ENCODE measurements at places on chromosomes 2 and 18. TPM values are rescaled to one million over a fixed set of nuclear protein-coding genes. Genes with fewer than 3 reads are reported as not detected.

GRCh38 chr2:3634596-3635121 lies 23.3 kb upstream of the ALLC start:
- H3K4me3 ChIP-seq, result no peak overlapping the region
- DNase-seq, result no peak
- H3K4me1 ChIP-seq, result no peaks in the 10 kb centered on the region
- no peak overlapping the region for H3K27ac ChIP-seq
- H3K27me3 ChIP-seq, result no peaks in the 10 kb centered on the region
- no peaks in the 10 kb centered on the region for H3K36me3 ChIP-seq

DNA sequence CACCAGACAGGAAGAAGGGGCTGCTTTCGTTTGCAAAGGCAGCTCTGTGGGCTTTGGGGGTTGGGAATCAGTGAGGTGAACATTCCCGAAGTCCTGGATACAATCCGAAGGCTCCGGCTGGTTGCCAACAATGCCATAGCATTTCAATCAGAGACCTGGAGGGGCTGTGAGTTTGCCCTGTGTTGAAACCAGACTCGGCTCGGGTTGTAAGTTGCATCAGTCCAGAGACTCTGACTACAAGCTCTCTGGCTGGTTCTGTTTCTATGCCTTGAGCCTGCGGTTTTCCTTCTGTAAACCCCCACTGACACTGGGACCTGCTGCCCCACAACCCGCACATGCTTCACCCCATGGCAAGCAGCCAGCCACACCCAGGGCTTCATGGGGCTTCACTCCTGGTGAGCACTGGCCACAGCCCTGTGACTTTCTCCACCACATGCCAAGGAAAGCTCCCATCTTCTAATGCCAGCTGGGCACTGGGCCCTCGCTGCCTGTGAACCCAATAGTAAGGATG lies 85.7 kb upstream of the ODC1 start:
- no peaks in the 10 kb centered on the region for H3K27me3 ChIP-seq
- no peaks in the 10 kb centered on the region for H3K4me1 ChIP-seq
- H3K27ac ChIP-seq, result no peak overlapping the region
- DNase-seq, result no peak
- no peaks in the 10 kb centered on the region for H3K36me3 ChIP-seq

The FLACC1 gene
- total RNA-seq, result 0.83 TPM

DNA sequence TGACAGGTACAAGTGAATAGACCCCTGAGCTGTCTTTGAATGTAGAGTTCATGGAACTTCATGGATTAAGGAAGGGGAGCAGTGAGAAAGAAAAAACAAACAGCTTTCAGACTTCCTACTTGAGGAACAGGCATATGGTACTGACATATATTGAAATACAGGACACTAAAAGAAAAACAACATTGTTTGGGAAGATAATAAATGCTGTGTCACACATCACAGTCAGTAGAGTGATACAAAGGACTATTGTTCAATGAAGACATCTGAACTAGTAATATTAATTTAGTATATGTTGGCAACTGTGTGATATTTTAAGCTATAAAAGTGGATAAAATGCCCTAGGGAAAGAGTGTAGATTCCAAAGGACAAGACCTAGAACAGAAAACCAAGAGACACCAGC lies 3.3 kb downstream of the DSC2 start:
- no peaks in the 10 kb centered on the region for H3K27me3 ChIP-seq
- DNase-seq, result no peak
- H3K4me3 ChIP-seq, result no peak overlapping the region
- no peaks in the 10 kb centered on the region for H3K4me1 ChIP-seq
- H3K36me3 ChIP-seq, result no peaks in the 10 kb centered on the region

The CIB4 gene
- total RNA-seq, result 6.9 TPM

The SIX3 gene
- not detected for total RNA-seq

The MAP3K19 gene
- not detected for total RNA-seq

DNA sequence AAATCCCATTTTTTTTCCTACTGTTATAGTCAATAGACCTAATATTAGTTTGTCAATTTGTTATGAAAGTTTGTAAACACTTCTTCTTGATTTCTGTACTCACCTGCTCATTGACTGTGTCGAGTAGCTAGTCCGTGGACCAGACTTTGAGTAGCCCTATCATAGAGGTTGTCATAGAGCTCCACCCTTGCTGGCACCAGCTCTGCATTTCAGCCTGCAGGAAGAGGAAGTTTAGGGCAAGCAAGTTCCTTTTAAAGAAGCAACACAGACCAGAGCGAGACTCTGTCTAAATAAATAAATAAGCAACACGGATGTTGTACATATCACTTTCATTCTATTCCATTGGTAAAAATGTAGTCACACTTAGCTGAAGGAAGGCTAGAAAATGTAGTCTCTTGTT lies 74.0 kb downstream of the MCFD2 start:
- H3K27me3 ChIP-seq, result no peaks in the 10 kb centered on the region
- no peak overlapping the region for H3K4me3 ChIP-seq
- DNase-seq, result no peak
- no peak overlapping the region for H3K27ac ChIP-seq
- no peaks in the 10 kb centered on the region for H3K36me3 ChIP-seq
- H3K4me1 ChIP-seq, result peaks cover 18% of the 10 kb centered on the region

DNA sequence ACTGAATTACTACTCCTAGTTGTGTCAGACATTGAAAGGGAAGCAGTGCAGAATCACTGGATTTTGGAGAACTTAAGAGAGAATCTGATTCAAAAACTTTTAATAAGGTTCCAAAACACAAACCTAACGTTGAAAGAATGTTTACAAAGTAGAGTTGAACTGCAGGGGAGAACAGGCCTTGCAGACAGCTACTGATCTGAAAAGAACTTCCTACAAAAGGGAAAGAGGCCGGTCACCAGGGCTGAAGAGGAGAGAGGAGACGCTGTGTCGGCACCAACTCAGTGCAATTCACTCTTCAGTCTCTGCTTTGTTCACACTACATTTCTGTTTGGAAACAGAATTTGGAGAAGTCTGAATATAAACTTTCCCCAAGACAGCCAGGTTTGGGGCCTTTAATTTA lies 124.0 kb downstream of the GAREM1 start:
- no peaks in the 10 kb centered on the region for H3K27me3 ChIP-seq
- no peak overlapping the region for H3K4me3 ChIP-seq
- H3K4me1 ChIP-seq, result peaks cover 15% of the 10 kb centered on the region
- no peak overlapping the region for H3K27ac ChIP-seq
- no peak for DNase-seq
- H3K36me3 ChIP-seq, result no peaks in the 10 kb centered on the region

DNA sequence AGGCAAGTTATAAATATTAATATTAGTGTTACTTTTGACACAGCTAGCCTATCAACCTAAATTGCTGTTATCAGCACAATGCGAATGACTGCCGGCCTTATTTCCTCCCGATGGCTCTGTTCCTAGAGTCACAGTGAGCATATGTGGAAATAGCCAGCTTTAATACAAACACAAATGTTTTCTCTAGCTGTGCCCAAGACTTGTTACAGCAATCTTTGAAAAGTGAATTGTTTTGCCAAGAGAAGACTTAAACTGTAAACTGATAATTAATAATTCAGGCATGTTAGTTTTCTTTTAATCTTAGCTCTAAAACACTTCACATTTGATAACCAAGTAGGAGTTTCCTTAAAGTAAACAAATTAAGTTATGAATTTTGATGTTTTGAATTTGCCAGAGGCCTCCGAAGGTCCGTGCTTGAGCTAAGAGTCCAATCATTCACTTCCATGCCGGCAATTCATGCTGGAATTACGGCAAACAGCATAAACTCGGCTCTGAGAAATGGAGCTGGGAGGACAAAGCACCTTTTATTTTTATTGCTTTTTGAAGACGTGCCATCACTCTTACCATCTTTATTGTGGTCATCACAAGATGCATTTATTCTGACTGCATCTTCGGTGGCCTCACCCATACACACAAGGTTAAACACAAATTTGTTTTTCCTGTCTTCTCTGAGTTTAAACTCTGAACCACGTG lies 184.5 kb upstream of the CWC22 start:
- no peaks in the 10 kb centered on the region for H3K36me3 ChIP-seq
- no peak overlapping the region for H3K27ac ChIP-seq
- no peaks in the 10 kb centered on the region for H3K4me1 ChIP-seq
- H3K4me3 ChIP-seq, result no peak overlapping the region

The PPM1B gene
- 18.2 TPM for total RNA-seq

DNA sequence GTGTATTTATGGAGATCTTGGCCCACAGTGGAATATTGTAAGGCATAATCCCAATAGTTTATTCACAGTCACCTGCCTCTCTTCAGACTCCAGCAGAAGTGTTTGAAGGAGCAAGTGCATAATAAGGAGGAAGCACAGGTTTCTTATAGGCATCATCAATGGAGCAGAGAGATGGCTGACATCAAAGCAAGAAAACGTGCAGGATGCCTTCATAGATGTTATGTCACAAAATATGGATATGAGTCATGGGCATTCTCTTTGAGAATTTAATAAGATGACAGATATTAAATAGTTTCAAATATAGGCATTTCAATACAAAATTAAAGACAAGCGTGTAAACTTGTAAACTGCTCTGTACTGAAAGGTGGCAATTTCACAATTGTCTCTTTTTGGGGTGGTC lies 4.0 kb upstream of the RND3 start:
- H3K27ac ChIP-seq, result no peak overlapping the region
- no peaks in the 10 kb centered on the region for H3K36me3 ChIP-seq
- no peak overlapping the region for H3K4me3 ChIP-seq
- no peak for DNase-seq
- H3K4me1 ChIP-seq, result no peaks in the 10 kb centered on the region

The SLC40A1 gene
- total RNA-seq, result 1,558 TPM

DNA sequence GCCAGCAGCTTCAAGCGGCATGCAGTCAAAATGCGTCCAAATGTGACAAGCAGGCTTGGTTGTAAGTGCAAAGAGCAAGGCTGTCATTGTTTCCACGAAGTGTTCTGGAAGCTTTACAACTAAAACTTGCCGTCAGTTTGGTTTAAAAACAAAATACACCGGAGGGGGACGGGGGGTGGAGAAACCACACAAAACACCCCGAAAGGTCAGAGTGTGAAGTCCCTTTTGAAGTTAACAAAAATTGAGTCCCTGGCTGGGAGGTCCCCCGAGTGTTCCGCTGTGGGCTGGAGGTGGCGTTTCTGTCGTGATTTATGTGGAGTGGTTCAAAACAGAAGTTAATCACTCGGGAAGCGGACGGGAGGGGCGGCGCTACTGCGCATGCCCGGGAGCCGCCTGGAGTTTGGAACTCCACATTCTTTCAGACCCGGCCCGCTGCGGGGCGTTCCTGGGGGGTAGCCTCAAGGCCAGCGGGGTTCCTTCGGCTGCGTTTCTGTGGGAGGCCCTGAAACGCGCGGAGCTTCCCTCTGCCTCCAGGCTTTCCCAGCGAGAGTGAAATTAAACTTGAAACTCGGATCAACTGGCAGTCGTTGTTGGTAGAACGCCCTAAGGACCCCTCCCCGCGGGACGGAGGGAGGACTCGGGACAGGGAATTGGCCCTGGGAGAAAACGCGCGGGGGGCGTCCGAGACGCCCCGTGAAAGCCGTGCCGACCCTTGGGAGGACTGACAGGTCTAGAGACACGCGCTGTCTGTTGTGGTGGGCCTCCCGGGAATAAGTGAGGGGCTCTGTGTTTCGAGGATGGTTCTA lies 1.4 kb downstream of the TGIF1 start:
- peaks cover 5% of the 10 kb centered on the region for H3K36me3 ChIP-seq
- DNase-seq, result peak; percentile 95
- H3K27me3 ChIP-seq, result no peaks in the 10 kb centered on the region
- peak overlapping the region; percentile 99 for H3K27ac ChIP-seq

The TACR1 gene
- 0.57 TPM for total RNA-seq

- no peak overlapping the region for H3K4me3 ChIP-seq
- H3K27me3 ChIP-seq, result no peaks in the 10 kb centered on the region
- no peak overlapping the region for H3K27ac ChIP-seq
- DNase-seq, result no peak
- no peaks in the 10 kb centered on the region for H3K36me3 ChIP-seq
These were observed 130.3 kb upstream of the GLI2 start for GRCh38 chr2:120605231-120605935.

DNA sequence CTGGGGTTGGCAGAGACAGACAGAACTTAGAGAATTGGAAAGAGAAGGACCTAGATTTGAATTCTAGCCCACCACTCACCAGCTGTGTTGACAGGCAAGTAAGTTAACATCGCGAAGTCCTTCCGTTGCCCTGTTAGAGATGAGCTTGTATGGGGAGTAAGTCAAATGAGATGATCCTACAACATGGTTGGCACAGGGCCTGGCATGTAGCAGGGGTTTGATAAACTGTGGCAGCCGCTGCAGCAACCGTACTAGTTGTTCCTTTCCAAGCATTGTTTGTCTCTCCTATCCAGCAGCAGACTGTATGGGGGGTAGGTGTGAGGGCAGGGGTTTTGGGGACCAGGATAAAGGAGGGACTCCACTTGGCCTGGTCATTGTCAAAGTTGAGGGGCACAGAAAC lies 16.0 kb downstream of the TET3 start:
- H3K27me3 ChIP-seq, result no peaks in the 10 kb centered on the region
- no peak for DNase-seq
- no peaks in the 10 kb centered on the region for H3K36me3 ChIP-seq
- no peak overlapping the region for H3K27ac ChIP-seq

The ANKRD30BL gene
- 0.55 TPM for total RNA-seq

GRCh38 chr18:76450452-76451395 lies 44.3 kb downstream of the ZNF516 start:
- H3K27ac ChIP-seq, result peak overlapping the region; percentile 93
- peaks cover 48% of the 10 kb centered on the region for H3K4me1 ChIP-seq

DNA sequence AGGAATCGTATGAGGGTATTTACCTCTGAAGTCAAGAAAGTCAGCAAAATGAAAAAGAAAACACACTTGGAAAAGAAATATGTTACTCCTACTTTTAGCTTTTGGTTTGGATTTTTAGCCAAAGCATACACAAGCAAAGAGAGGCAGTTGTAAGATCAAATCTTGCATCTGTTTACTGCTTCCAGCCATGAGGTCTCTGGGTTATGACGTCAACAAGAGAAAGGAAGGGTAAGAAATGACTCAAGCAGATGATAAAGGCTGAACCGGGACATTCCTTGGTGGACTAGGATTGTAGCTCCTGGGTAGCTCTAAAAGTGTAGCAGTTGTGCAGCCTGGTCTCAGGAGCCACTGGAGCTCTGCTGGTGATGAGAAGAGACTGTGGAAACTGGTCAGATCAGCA lies 16.8 kb downstream of the CTNNA2 start:
- no peaks in the 10 kb centered on the region for H3K36me3 ChIP-seq
- H3K27me3 ChIP-seq, result no peaks in the 10 kb centered on the region
- no peak for DNase-seq
- H3K4me1 ChIP-seq, result no peaks in the 10 kb centered on the region
- H3K4me3 ChIP-seq, result no peak overlapping the region

- no peak for DNase-seq
- H3K27ac ChIP-seq, result no peak overlapping the region
- H3K4me3 ChIP-seq, result no peak overlapping the region
These were observed 6.5 kb downstream of the SPR start for GRCh38 chr2:72893594-72894319.

The TUBB8B gene
- total RNA-seq, result not detected

DNA sequence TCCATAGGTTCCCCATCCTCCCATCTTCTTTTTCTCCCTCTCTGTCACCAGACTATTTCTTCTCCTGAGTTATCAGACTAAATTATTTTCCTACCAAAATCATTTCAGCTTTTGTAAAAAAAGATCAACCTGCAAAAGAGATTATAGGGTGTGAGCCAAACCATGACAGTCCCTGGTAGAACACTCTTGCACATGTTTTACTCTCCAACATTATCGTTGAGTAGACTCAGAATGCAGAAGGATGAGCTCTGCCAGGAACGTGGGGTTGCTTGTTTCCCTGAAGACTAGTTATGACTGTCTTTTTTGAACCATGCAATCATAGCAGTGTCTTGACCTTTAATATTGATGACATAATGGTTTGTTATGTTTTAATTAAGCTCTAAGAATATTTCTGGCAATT lies 360.1 kb upstream of the VWC2L start:
- H3K36me3 ChIP-seq, result no peaks in the 10 kb centered on the region
- H3K4me1 ChIP-seq, result no peaks in the 10 kb centered on the region
- no peak overlapping the region for H3K27ac ChIP-seq
- no peaks in the 10 kb centered on the region for H3K27me3 ChIP-seq
- no peak overlapping the region for H3K4me3 ChIP-seq
- no peak for DNase-seq

The PRKAG3 gene
- not detected for total RNA-seq
